Panc1 (cell line): ENCODE measurements at places on chromosomes 11 and 22. TPM values are rescaled to one million over a fixed set of nuclear protein-coding genes. Genes with fewer than 3 reads are reported as not detected.

PRR5L gene
- 0.36 TPM for total RNA-seq

OR6M1 gene
- total RNA-seq, result not detected

DDIAS gene
- 22.9 TPM for total RNA-seq

OSM gene
- total RNA-seq, result not detected

CALCB gene
- not detected for total RNA-seq

SERPING1 gene
- 1.3 TPM for total RNA-seq

MIOX gene
- total RNA-seq, result 0.23 TPM

GRCh38 chr11:131602431-131602830 lies 232.0 kb downstream of the NTM start:
- 0 out of 2 replicates have a peak, but pooled peaks cover 4% of the 10 kb centered on the region for H3K27me3 ChIP-seq
- no peak overlapping the region for H3K27ac ChIP-seq
- no peaks in the 10 kb centered on the region for H3K4me1 ChIP-seq
- no peak overlapping the region for H3K4me3 ChIP-seq
- no peak for DNase-seq

GRCh38 chr11:3188496-3189195 lies 23.5 kb upstream of the OSBPL5 start:
- no peak overlapping the region for H3K27ac ChIP-seq
- no peaks in the 10 kb centered on the region for H3K27me3 ChIP-seq
- H3K4me1 ChIP-seq, result no peaks in the 10 kb centered on the region
- DNase-seq, result no peak

DNA sequence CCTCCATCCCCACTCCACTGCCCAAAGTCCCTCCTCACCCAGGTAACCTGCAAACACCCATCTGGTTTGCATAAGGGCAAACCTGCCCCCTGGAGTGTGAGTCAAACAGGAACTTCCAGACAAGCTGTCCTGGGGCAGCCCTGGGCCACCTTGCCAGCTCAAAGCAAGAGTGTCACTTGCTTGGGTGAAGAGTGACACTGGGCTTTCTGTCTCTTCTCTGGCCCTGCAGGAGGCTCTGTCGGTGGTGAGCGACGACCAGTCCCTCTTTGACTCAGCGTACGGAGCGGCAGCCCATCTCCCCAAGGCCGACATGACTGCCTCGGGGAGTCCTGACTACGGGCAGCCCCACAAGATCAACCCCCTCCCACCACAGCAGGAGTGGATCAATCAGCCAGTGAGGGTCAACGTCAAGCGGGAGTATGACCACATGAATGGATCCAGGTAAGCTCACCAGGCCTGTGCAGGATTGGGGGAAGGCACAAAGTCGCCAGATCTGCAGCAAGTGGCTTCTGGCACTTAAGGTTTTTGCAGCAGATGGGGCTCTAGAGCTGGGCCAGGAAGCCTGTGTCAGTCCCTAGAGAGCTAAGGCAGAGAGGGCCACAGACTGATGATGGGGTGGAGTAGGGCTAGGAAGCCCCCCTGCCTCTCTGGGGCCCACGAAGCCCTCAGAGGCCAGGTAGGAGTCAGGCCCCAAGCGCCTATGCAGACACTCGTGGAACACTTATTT lies 64.2 kb downstream of the FLI1 start:
- H3K27ac ChIP-seq, result no peak overlapping the region
- no peak overlapping the region for H3K4me3 ChIP-seq
- DNase-seq, result no peak
- H3K27me3 ChIP-seq, result 0 out of 2 replicates have a peak, but pooled peaks cover 3% of the 10 kb centered on the region
- H3K4me1 ChIP-seq, result no peaks in the 10 kb centered on the region
- H3K36me3 ChIP-seq, result no peaks in the 10 kb centered on the region

GRCh38 chr22:47139013-47139789 lies 376.8 kb downstream of the TBC1D22A start:
- no peaks in the 10 kb centered on the region for H3K27me3 ChIP-seq
- no peak overlapping the region for H3K27ac ChIP-seq
- H3K4me1 ChIP-seq, result no peaks in the 10 kb centered on the region

- no peak overlapping the region for H3K27ac ChIP-seq
- H3K4me3 ChIP-seq, result no peak overlapping the region
- DNase-seq, result no peak
- peaks cover 36% of the 10 kb centered on the region for H3K4me1 ChIP-seq
- no peaks in the 10 kb centered on the region for H3K27me3 ChIP-seq
These were observed 1.7 kb downstream of the IL17REL start for GRCh38 chr22:50010676-50011446.

GRCh38 chr11:82969811-82970210 lies 68.3 kb downstream of the DDIAS start:
- no peak overlapping the region for H3K4me3 ChIP-seq
- no peak for DNase-seq
- H3K4me1 ChIP-seq, result no peaks in the 10 kb centered on the region

DNA sequence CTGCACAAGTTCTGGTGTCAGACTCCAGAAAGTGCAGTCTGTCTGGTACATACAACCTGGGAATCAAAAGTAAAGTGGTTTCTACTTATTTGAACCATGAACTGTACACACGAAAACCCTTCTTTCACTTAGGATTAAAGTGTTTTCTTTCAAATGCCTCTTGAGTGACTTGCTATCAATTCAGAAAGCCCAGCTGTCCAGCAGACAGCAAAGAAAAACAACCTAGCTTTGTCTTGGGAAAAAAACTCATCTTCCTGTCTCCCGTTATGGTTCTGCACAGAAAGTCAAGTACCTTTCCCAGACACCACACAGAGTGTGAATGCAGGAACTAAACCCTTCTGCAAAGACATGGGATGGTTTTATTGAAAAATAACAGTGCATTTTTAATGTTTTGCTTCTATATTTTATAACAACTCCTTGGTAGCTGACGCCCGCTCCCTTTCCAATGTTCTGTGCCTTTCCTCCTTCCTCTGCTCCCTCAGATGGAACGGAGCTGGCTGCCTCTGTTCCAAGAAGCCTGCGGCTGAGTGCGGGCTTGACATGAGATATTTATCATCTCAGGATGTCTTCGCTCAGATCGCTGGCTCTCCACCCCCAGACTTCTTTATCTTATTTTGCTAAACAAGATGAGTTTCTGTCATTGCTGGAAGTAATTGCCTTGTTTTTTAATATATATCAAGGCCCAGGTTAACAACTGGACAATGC lies 322.3 kb upstream of the B3GAT1 start:
- H3K27ac ChIP-seq, result no peak overlapping the region
- no peak for DNase-seq
- H3K27me3 ChIP-seq, result peaks cover 8% of the 10 kb centered on the region
- no peak overlapping the region for H3K4me3 ChIP-seq

- H3K4me1 ChIP-seq, result no peaks in the 10 kb centered on the region
- no peaks in the 10 kb centered on the region for H3K36me3 ChIP-seq
- no peaks in the 10 kb centered on the region for H3K27me3 ChIP-seq
- DNase-seq, result no peak
- H3K4me3 ChIP-seq, result no peak overlapping the region
- no peak overlapping the region for H3K27ac ChIP-seq
These were observed 12.3 kb upstream of the TTLL8 start for GRCh38 chr22:50070366-50070765.
